ENCODE measurements at places on chromosomes 6 and 20. TPM values are rescaled to one million over a fixed set of nuclear protein-coding genes. Genes with fewer than 3 reads are reported as not detected.

DNA sequence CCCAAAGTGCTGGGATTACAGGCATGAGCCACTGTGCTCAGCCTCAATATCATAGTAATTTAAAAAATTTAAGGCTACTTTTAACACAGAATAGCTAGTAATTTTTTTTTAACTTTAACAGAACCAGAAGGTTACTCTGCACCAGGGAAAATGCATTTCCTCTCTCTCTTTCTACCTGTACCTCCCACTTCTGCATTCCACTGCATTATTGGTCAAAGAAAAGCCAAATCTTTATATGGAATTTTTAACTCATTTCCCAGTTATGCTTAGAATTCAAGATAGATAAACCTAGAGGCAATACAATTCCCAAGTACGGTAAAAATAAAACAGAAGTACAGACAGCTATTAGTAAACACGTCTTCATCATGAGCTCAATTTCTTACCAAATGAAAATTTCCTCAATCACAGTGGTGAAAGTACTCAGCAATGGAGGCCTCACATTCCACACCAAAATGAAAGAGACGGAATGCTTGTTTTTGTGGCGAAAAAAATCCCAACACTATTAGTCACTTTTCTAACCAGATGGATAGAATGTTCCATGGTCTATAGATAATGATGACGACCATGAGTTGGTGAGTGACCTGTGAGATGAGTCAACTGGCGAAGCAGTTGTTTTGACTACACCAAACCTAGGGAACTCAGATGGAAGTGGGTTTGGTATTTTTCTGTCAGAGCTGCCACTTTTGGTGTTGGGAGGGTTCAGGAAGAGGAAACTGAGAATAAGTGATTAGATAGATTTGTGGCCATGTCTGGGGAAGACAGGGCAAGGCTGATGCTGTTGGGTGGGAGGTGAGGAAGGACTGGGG is 104.7 kb upstream of the SGK1 start:
- DNase-seq, result no peak
- H3K36me3 ChIP-seq, result no peaks in the 10 kb centered on the region
- no peaks in the 10 kb centered on the region for H3K27me3 ChIP-seq
- H3K4me1 ChIP-seq, result no peaks in the 10 kb centered on the region
- no peak overlapping the region for H3K27ac ChIP-seq
- H3K4me3 ChIP-seq, result no peak overlapping the region

DNA sequence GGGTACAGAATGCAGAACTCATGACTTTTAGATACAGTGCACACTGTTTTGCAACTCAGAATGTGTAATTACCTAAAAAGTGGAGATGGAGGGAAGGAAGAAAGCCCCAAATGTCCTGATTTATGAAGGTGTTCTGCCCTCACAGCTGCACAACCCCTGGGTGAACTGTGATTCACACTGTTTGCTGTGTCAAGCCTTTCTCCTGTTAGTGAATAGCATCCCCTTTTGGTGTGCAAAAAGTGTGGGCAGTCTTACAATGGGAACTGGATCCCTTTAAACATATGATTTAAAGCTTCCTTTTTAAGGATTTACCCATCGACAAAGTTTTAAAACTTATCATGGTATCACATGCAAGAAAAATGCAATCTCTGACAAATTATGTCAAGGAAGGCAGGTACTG is 633.4 kb upstream of the EPHA7 start:
- DNase-seq, result no peak
- no peaks in the 10 kb centered on the region for H3K36me3 ChIP-seq
- H3K27ac ChIP-seq, result no peak overlapping the region
- no peak overlapping the region for H3K4me3 ChIP-seq
- no peaks in the 10 kb centered on the region for H3K4me1 ChIP-seq

GRCh38 chr20:49545572-49545971 is 22.4 kb downstream of the PTGIS start:
- no peaks in the 10 kb centered on the region for H3K27me3 ChIP-seq
- no peak for DNase-seq
- no peaks in the 10 kb centered on the region for H3K36me3 ChIP-seq
- H3K27ac ChIP-seq, result no peak overlapping the region

GRCh38 chr6:73394577-73395354 is at the start of gene DDX43:
DDX43 (plus strand) TSS chr6:73394828; CDS start chr6:73394906, 78 bp downstream.
- no peaks in the 10 kb centered on the region for H3K27me3 ChIP-seq
- H3K27ac ChIP-seq, result no peak within 1 kb of the TSS
- no peak within 1 kb of the TSS for H3K4me3 ChIP-seq
- H3K36me3 ChIP-seq, result no peaks in the 10 kb centered on the region
- peak; percentile 61 for DNase-seq

DNA sequence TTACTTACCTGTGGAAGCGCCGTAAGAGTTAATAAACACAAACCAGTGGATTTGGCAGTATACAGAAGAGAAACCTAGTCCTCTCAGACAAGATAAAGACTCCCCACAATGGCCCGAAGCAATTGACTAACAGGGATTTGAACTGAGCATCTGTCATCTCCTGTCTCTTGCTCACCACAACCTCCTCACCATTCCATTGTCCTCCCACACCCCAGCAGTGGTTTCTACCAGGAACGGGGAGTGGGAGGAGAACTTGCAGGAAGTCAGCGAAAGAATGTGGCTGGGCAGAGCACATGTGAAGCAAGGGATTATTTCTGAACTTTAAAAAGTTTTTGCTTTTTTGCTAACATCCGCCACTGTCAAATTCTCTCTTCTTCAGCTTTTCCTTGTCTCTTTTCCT is 24.6 kb upstream of the TAAR1 start:
- H3K36me3 ChIP-seq, result no peaks in the 10 kb centered on the region
- H3K4me1 ChIP-seq, result no peaks in the 10 kb centered on the region
- H3K27ac ChIP-seq, result no peak overlapping the region
- no peak for DNase-seq
- no peak overlapping the region for H3K4me3 ChIP-seq

- no peaks in the 10 kb centered on the region for H3K27me3 ChIP-seq
- no peak overlapping the region for H3K4me3 ChIP-seq
- no peak for DNase-seq
- no peaks in the 10 kb centered on the region for H3K4me1 ChIP-seq
- H3K27ac ChIP-seq, result no peak overlapping the region
These were observed 313.1 kb downstream of the LRFN2 start for GRCh38 chr6:40274058-40274457.

DNA sequence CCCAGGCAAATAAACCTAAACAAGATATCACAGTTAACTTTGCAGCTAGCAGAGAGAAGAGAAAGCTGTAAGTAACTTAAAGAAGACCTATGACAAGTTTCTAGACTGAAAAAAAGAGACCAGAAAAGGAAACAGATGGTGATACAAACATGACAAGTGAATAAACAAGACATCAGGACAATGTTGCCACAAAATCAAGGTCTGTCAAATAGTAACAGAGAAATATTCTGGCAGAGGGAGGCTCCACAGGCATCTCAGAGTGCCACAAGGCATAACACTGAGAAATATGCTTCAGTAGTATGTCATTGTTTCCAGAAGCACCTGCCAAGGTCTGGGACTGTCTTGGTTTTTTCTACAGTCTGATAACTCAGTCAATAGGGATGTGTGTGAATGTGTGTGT is 332.2 kb downstream of the KHDRBS2 start:
- H3K27me3 ChIP-seq, result no peaks in the 10 kb centered on the region
- H3K27ac ChIP-seq, result no peak overlapping the region
- H3K36me3 ChIP-seq, result no peaks in the 10 kb centered on the region
- H3K4me1 ChIP-seq, result no peaks in the 10 kb centered on the region
- no peak for DNase-seq

GRCh38 chr6:11700118-11700718 is 78.4 kb downstream of the ADTRP start:
- no peak for DNase-seq
- no peak overlapping the region for H3K27ac ChIP-seq
- no peak overlapping the region for H3K4me3 ChIP-seq

DNA sequence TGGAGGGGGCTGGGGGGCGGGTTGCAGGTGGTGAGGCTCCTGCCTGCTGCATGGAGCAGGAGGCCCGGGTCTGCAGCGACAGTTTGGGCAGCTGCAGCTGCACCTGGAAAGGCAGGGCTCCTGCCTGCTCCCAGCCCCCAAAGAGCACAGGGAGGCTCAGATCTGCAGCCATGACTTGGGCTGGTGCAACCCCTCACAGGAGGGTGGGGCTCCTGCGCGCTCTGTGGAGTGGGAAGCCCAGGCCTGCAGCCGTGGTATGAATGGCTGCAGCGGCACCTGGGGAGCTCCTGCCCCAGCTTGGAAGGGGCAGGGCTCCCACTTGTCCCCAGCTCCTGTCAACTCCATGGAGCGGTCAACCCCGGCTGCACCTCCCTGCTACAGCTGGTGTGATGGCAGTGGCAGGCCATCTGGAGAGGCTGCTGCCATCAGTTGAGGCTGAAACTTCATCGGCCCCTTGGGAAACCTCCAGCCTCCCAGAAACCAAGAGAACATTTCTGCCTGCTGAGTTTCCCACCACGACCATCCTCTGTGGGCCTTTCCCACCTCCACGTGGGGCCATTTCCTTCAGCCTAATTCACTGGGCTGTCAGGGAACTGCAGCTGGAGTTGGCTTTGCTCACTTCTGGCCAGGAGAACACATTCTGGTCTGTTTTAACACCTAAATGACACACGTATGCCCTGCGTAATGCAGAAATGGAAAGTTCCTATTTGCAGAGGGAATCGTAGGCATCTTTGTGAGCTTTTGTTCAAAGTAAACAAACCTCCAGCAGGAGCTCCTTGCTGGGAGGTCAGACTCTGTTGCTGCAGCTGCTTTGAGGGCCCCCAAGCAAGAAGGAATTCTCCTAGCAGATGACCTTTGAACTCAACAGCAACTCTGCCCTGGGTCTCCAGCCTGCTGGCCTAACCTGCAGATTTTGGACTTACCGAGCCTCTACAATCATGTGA is 429.0 kb downstream of the PREX1 start:
- no peaks in the 10 kb centered on the region for H3K27me3 ChIP-seq
- H3K27ac ChIP-seq, result no peak overlapping the region
- no peaks in the 10 kb centered on the region for H3K4me1 ChIP-seq
- H3K4me3 ChIP-seq, result no peak overlapping the region
- no peaks in the 10 kb centered on the region for H3K36me3 ChIP-seq

DNA sequence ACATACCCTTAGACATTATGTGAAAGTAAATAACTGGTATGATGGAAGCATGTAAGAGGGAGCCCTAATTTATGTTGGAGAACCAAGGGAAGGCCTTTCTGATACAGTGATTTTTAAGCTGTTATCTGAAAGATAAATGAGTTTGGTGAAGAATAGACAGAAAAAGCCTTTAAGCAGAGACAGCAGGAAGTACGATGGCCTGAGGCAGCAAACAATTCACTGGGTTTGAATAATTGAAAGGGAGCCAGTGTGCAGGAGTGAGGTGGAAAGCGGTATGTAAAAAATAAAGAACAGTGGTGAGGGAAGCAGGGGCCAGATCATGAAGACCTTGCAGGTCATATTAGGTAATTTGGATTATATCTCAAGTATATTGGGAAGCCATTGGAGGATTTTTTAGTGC is 4.1 kb upstream of the RAB23 start:
- peaks cover 4% of the 10 kb centered on the region for H3K4me1 ChIP-seq
- no peaks in the 10 kb centered on the region for H3K36me3 ChIP-seq

GRCh38 chr20:18983796-18984195 is 170.2 kb downstream of the SCP2D1 start:
- no peaks in the 10 kb centered on the region for H3K4me1 ChIP-seq
- DNase-seq, result no peak
- H3K36me3 ChIP-seq, result no peaks in the 10 kb centered on the region

DNA sequence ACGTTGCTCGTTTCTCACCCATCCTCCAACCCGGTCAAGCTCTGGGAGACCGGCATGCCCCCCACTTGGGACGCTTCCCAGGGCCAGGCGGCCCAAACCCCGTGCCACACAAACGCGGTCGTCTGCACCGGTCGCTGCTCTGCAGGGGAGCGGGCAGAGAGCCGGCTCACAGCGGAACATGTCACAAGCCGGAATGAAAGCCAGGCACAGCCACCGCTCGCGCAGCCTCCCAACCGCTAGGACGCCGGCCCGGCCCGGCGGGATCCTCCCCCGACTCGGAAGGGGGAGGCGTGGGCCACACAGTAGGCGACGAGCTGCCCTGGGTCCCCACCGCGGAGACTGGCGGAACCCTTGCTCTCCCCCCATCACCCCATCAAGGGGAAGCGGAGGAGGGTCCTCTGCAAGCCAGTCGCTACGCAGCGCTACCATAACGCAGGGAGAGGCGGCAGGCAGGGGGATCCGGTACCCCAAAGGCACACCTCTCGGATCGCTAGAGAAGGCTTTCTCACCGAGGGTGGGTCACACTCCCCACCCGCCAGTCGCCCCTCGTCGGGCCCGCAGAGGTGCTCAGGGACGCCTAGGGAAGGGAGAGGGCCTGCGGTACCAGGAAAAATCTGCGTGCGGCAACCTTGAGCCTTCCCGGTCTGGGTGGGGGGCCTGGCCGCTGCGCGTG is 768.4 kb upstream of the DEFB115 start:
- no peak overlapping the region for H3K4me3 ChIP-seq
- no peaks in the 10 kb centered on the region for H3K36me3 ChIP-seq
- DNase-seq, result no peak

DNA sequence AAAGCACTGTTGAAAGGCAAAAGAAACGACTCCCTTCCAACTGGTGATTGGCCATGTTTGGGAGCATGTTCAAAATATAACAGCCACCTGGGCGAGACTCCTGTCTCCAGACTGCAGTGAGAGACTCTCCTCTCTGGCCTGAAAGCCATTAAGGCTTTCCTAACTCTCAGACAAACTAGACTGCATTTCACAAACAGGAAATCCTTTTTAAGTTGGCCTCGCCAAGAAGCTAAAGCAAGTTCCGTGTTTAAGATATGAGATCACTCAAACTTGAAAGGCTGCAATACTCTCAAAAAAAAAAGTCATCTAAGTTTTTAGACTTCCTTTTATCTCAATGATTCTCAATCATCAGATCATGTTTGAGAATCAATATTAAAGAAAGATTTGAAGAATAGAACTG is 117.0 kb downstream of the TFAP2A start:
- H3K36me3 ChIP-seq, result no peaks in the 10 kb centered on the region
- no peaks in the 10 kb centered on the region for H3K4me1 ChIP-seq
- no peak for DNase-seq

DNA sequence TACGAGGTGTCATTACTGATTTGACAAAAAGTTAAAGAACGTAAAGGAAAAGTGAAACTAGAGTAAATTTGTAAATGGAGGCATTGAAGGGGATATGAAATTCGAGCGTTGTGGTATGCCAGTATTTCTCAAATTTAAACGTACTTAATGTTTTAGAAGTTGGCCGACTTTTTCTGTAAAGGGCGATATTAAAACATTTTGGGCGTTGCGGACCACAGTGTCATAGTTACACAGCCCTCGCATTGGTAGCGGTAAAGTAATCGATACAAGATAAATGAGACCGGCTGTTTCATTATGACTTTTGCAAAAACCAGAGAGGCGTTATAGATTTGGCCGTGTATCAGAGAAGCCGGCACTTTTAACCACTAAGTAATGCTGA is 39.6 kb downstream of the OR2B2 start:
- peak overlapping the region; percentile 47 for H3K4me3 ChIP-seq
- peaks cover 4% of the 10 kb centered on the region for H3K4me1 ChIP-seq
- no peak for DNase-seq
- peak overlapping the region; percentile 35 for H3K27ac ChIP-seq
- peaks cover 5% of the 10 kb centered on the region for H3K27me3 ChIP-seq

- H3K27ac ChIP-seq, result peak overlapping the region; percentile 60
- no peaks in the 10 kb centered on the region for H3K27me3 ChIP-seq
- no peak overlapping the region for H3K4me3 ChIP-seq
- H3K4me1 ChIP-seq, result peaks cover 59% of the 10 kb centered on the region
- H3K36me3 ChIP-seq, result peaks cover 7% of the 10 kb centered on the region
These were observed 47.4 kb upstream of the DSN1 start for GRCh38 chr20:36820928-36821327.

GRCh38 chr6:7243179-7243981 is 69.6 kb downstream of the SSR1 start:
- H3K4me3 ChIP-seq, result no peak overlapping the region
- peaks cover 30% of the 10 kb centered on the region for H3K36me3 ChIP-seq
- no peaks in the 10 kb centered on the region for H3K27me3 ChIP-seq
- H3K27ac ChIP-seq, result peak overlapping the region; percentile 20

Gene GTSF1L
- total RNA-seq, result not detected

Gene PBOV1
- total RNA-seq, result not detected

Gene THEMIS
- total RNA-seq, result 1.8 TPM

Gene BLTP3A
- total RNA-seq, result 14.4 TPM

Gene ZNF391
- total RNA-seq, result 6.8 TPM

Gene POPDC3
- not detected for total RNA-seq
